ENCODE measurements at places on chromosomes 3 and 15.

DNA sequence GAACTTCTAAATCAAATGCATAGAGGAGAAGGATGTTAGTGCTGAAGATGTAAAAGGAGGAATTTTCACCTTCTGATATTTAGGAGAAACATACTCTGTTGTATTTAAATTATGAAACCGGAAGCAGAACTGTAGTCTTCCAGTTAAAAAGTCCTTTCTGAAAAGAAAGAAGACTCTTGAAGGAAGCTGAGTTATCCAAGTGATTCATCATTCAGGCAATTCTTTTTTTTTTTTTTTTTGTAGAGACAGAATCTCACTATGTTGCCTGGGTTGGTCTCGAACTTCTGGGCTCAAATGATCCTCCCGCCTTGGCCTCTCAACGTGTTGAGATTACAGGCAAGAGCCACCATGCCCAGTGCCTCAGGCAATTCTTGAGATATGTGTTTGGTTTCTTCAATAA is 424.8 kb upstream of the TPM1 start:
- no peak for DNase-seq

DNA sequence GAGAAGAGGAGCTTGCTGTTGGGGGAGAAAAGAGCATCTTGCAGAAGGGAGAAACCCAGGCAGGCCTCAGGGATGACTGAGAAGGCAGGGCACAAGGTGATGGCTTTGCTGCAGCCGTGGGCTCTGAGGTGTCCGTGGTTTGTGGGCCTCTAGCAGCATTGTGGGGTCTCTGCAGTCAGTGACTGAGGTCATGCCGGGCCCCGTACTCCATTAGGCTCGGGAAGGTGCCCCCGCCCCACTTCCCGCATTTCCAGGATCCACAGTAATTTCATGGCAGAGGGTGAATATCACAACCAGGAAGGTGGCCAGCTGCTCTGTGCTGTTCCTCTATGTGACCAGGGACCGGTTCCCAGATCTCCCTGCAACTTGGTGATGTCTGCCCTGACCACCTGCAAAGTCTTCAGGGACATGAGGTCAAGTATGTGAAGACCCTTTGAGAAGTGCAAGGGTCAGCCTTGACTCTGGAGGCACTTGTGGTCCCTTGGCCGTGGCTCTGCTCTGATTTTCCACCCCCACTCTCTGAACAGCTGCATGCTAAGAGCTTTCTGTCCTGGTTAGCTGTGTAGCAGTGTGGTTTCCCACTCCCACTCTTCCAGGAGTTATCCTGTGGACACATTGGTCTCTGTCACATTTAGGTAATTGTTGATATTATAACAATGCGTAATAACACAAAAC is 3.6 kb downstream of the KLF13 start:
- DNase-seq: no peak

DNA sequence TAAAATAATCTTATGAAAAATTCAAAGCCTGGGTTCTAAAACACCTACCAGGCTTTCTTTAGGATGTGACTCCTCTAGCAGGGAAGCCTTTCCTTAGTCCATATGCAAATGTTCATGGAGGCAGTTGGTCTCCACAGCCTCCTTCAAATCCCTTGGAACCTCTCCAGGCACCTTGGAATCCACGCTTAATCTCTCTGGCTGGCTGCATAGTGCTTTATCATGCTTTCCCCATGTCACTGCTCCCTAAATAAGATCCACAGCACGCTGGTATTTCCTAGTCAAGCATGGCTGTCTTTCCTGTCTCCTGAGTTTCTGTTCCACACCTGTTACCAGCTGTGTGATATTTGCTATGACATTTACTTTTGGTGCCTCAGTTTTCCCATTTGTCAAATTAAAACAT is 71.3 kb downstream of the CLSTN2 start:
- no peak for DNase-seq

DNA sequence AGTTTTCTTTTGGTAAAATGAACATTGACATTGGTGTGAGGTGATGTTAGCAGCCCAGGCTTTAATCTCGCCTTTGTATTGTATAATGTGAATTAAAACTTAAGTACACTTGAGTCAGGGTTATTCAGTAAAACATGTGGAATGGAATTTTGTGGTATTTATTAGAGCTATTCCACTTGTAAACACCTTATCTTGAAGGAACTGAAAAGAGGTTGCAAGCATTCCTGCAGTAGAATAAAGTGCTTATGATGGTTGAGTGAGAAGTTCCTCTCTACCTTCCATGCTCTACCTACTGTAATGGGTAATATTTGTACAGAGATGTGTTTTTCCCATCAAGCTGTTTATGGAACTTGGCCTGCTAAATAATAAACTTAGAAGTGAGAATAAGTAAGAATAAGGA is 36.1 kb downstream of the HMG20A start:
- no peak for DNase-seq

- DNase-seq: no peak
Measured at GRCh38 chr3:19148768-19149091, 420 bp downstream of the KCNH8 start.

GRCh38 chr3:47978386-47978785 is 37.8 kb downstream of the MAP4 start:
- DNase-seq: no peak

- no peak for DNase-seq
Measured at GRCh38 chr3:59374818-59375211, 325.0 kb upstream of the CFAP20DC start.

DNA sequence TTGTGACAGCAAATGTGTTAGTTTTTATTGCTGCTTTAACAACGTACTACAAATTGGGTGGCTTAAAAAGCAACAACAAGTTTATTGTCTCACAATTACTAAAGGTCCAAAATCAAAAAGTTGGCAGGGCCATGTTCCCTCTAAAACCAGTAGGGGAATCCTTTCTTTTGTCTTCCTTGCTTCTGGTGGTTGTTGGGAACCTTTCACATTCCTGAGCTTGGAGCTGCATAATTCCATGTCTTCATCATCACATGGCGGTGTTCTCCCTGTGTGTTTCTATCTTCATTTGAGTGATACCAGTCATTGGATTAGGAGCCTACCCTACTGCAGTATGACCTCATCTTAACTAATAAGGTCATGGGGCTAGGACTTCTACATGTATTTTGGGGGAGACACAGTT is 7.4 kb downstream of the SPRED1 start:
- no peak for DNase-seq

DNA sequence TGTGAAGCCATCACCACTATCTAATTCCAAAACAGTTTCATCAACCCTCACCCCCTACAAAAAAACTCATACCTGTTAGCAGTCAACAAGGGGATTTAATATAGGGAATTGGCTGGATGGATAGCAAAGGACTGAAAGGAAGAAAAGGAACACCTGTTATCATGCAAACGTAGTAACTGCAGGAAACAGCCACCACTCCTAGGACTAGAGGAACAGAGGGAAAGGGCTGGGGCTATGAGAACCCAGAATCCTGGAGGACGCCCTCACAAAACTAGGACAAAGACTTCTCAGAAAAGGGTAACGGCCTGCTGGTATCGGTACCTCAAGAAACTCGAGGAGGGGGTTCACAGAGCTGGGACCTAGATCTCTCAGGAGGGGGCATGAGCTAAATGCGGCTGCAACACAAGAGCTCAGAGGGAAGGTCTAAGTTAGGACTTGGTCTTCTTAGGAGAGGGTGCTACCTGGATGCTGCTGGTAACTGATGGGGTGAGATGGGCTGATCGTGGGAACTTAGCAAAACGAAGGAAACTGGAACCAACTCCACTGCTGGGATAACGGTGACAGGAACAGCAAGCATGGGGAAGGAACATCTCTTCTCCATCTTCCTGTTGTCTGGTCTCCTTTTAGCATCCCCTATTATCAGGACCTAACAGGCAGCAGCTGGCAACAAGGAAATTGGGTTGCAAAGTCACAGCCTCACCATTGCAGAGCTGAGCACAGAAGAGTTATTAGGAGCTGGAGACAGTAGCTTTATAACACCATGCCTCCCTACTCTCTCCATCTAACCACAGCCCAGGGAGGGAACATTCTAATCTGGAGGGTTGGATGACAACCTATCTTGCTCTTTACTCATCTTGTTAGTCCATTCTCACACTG is 147.7 kb downstream of the UACA start:
- no peak for DNase-seq

- DNase-seq: no peak
Measured at GRCh38 chr3:189655617-189656016, 24.4 kb downstream of the TP63 start.

DNA sequence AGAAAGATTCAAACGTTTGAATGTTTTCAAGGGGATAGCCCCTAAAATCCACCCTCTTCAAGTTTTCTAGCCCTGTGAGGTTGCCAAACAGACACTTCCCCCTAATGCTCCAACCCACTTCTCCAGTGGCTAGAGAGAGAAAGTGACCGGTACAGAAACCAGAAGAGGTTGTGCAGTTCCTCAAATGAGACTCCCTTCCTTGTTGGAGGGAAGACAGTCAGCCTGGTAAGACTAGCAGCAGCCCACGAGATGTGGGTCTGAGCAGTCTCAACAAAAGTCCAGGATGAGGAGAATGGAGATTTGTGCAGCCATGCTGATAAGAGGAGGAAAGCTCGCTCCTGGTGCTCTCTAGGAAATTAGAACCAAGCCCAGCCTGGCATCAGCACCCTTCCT is 222.8 kb upstream of the TPRG1 start:
- no peak for DNase-seq

DNA sequence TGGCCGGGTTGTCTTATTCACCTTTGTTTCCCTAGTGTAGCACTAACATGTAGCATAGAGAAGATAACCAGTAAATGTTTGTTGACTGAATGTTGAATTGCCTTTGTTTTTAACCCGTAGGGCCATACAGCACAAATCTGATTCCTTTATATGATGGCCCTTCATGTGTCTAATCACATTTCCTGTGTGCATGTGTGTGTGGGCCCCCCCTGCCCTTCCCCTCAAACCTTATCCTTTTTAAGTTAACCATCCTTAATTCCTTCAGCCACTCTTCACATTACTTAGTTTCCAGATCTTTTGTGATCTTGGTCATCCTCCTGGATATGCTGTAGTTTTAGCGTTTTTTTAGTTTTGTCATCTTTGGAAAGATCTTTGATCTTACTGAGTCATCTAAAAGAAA is 4.2 kb downstream of the NEO1 start:
- no peak for DNase-seq

DNA sequence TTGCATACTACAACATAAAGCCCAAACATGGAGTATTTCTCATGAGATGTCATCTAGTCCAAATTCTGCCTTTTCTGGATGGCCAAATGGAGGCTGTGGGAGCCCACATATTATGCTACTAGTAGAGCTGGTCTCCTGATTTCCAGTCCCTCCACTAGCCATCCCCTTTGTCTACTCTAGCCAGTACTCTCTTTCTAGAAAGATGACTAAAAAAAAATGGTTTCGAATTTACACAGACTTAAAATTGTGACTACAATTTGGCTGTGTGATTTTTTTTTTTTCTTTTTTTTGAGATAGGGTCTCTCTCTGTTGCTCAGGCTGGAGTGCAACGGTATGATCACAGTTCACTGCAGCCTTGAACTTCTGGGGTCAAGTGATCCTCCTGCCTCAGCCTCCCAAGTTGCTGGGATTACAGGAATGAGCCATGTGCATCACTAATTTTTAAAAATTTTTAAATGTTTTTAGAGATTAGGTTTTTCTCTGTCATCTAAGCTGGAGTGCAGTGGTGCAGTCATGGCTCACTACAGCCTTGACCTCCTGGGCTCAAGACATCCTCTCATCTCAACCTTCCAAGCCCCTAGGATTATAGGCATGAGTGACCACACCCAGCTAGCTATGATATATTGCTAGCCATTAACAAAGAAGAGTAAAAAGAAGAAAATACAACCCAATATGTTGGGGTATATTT is 273.9 kb downstream of the ADAMTSL3 start:
- DNase-seq: no peak

DNA sequence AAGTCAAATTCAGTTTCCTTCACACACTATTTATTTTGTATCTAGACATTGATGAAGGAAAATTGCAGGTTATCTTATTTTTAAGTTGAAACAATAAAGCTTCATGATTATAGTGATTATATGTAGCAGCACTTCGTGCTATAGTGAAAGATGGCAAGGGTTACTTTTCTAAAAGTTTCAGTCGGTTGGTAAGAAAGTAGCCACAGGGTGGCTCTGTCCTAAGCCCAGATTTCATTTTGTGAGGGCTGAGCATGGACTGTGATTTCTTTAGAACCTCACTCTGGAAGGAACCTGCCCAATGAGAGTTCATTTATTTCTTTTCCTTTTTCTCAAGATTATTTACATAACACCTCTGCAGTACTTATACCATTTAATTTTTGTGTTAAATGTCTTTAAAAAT is 66.5 kb downstream of the NME9 start:
- DNase-seq: no peak

DNA sequence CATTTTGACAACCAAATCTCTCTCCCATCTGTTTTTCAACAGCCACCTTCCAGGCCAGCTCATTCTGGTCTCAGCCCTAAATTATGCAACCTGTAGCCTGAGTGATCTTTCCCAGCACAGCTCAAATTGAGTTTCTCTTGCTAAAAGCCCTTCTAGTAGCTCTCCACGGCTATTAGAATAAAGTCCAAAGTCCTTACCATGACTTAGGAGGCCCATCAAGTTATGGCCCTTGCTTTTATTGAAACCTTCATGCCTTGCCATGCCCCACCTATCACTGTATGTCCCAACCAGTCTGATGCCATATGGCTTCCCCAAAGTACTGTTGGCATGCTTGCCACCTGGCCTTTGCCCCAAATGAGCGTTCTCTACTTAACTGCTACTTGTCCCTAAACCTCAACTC is 303.5 kb upstream of the GADL1 start:
- DNase-seq: no peak

DNA sequence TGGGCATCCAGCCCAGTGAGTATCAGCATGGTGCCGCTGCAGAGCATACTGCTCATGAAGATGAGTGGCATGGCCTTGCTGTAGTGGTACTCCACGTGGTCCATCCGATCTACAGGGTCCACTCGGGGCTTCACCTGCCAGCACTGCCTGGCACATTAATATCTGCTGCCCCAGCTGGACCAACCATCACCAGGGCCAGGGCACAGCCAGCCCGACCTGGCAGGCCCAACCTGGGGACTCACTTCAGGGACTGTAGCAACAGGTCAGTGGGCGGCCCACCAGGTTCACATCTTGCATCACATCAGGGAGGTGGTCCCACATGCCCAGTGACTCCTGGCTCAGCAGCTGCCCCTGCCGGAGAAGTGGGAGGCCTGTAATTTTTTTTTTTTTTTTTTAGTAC is 48.1 kb downstream of the CDIN1 start:
- DNase-seq: no peak

DNA sequence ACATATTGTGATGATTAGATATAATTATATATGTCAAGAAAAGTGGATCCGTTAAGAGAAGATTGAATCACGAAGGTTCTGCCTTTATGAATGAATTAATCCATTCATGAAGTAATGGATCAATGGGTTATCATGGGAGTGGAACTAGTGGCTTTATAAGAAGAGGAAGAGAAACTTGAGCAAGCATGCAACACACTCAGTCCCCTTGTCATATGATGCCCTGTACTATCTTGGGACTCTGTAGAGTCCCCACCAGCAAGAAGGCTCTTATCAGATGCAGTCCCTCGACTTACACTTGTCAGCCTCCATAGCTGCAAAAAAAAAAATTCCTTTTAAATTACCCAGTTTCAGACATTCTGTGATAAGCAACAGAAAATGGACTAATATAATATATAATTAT is 301.9 kb downstream of the RAP2B start:
- no peak for DNase-seq

- DNase-seq: no peak
Measured at GRCh38 chr15:65286069-65286703, 497 bp downstream of the PARP16 start.

- no peak for DNase-seq
Measured at GRCh38 chr3:175558261-175558660, 699.1 kb downstream of the NAALADL2 start.

Data from liver (tissue), 10 donors.